ENCODE measurements at places on chromosomes 1 and 21.
A peak's percentile ranks its signal among the peaks of the same experiment; 100 is the strongest.

- DNase-seq, result peak; percentile 75
Observed at GRCh38 chr1:233790662-233791371, 113.7 kb upstream of the SLC35F3 start.

- peak; percentile 33 for DNase-seq
Observed at GRCh38 chr1:78607334-78607927, 12.8 kb upstream of the IFI44L start.

DNA sequence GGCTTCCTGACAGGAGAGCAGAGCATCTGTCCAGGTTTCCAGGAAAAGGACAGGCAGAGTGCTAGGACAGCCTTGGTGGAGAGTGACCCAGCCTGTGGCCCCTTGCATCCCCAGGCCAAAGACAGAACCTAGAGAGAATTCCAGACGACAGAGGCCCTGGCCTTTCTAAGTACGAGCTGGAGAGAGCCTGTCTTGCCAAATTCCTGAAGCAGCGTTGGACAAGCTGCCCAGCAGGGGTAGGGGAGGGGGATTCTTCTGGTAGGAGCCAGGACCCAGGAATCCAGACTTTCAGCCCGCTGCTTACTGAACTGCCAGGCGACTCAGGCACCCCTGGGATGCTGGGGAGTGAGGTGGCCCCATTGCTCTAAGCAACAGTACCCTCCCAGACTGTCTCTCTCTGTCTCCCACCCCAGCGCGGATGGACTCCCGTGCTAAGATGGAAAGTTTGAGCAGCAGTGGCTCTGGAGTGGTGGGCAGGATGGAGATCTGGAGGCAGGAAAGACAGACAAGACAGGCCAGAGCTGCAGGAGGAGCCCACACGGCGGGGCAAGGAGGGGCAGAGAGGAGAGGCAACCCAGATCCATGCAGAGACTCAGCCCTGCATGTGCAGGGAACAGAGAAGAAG lies 8.8 kb upstream of the PEAR1 start:
- no peak for DNase-seq

DNA sequence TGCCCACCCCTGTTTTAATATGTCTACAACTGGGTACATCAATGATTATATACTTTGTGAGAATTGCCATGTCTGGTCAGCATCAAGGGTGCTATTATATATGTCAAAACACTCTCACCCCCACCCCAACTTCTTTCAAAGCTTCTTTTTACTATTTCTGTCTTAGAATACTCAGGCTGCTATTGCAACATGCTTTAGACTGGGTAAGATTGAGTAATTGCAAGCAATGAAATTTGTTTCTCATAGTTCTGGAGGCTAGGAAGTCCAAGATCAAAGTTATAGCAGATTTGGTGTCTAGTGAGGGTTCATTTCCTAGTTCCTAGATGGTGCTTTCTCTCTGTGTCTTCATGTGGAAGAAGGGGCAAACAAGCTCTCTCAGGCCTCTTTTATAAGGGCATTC lies 100.5 kb upstream of the KCNK1 start:
- DNase-seq, result no peak

- DNase-seq, result no peak
Observed at GRCh38 chr1:159008744-159009188, 941 bp upstream of the IFI16 start.

- DNase-seq, result peak; percentile 71
Observed at GRCh38 chr1:211610779-211611556, 32.0 kb upstream of the SLC30A1 start.

DNA sequence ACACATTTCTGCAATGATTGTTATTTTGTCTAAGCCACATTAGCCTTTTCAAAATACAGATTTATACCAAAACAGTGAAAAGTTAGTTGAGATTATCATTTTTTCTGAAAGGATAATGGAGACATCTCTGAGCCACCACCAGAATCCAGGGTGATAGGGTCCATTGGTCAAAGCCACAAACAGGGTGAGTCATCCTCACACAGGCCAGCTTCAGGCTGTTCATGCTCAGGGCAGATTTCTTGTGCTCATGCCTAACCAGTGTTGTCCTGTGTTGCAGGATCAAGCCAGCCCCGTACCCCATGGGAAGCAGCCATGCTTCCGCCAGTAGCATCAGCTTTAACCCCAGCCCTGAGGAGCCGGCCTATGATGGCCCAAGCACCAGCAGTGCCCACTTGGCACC lies 13.4 kb downstream of the ELOA start:
- DNase-seq, result peak; percentile 62

- peak; percentile 50 for DNase-seq
Observed at GRCh38 chr1:164635803-164636731, 77.1 kb downstream of the PBX1 start.

- no peak for DNase-seq
Observed at GRCh38 chr21:39016740-39017315, 166.4 kb downstream of the PSMG1 start.

- DNase-seq, result no peak
Observed at GRCh38 chr1:62438163-62438562, 1.3 kb downstream of the USP1 start.

DNA sequence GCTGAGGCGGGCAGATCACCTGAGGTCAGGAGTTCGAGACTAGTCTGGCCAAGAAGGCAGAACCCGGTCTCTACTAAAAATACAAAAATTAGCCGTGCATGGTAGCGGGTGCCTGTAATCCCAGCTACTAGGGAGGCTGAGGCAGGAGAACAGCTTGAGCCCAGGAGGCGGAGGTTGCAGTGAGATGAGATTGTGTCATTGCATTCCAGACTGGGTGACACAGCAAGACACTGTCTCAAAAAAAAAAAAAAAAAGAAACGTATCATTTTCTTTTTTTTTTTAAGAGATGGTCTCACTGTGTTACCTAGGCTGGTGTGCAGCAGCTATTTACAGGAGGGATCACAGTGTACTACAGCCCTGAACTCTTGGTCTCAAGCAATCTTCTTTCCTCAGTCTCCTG lies 47.3 kb downstream of the ITGB3BP start:
- no peak for DNase-seq

DNA sequence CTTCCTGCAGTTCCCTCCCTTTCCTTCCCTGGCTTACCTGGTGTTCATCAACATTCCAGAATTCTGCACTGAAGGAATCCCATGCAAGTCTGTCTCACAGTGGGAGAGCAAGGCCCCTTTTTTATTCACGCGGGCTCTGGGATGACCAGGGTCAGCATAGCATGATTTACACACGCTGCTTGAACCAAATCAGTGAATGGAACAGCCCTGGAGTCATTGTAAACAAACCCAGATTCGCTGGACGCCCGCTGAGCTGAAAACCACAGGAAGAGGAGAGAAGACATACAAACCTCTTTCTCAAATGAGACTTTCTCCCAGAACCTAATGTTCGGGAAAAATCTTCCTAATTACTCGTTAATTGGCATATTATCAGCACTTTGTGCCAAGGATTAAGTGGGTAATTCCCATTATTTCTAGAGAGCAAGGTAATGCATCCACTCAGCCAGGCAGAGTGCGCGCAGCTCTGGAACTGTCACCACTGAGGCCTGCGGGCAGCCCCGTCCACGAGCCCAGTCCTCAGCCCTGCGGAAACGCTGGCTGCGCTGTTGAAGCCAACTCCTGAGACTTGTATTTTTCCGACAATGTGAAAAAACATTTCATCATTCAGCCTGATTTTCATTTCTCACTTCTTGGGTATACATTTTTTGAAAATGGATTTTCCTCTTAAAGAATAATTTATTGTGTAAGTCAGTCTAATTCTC lies 140.0 kb downstream of the ETS2 start:
- peak; percentile 61 for DNase-seq

DNA sequence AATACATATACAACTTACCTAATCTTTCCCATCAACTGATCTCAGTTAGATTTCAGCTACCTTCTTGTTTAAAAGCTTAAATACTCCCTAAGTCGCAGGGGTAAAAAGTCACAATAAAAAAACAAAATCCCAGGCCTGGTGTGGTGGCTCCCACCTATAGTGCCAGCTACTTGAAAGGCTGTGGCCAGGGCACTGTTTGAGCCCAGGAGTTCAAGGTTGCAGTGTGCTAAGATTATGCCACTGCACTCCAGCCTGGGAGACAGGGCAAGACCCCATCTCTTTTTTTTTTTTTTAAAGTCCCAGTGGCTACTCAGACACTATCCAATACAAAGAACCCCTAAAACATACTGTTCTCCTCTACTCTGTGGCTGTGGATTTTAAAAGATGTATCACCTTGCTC lies 228.3 kb downstream of the DENND1B start:
- DNase-seq, result no peak

GRCh38 chr1:183180218-183180617 lies 5.8 kb upstream of the LAMC2 start:
- DNase-seq, result peak; percentile 96

- DNase-seq, result no peak
Observed at GRCh38 chr1:222777977-222778376, 36.9 kb upstream of the DISP1 start.

DNA sequence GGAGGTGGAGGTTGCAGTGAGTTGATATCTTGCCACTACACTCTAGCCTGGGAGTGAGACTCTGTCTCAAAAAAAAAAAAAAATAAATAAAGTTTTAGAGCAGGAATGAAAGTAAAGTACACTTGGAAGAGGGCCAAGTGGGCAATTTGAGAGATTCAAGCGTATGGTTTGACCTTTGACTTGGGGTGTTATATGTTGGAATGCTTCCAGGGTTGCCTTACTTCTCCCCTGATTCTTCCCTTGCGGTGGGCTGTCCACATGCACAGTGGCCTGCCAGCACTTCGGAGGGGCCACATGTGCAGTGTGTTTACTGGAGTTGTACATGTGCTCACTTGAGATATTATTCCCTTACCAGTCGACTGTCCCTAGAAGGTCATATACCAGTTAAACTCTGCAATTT lies 295.5 kb upstream of the PROX1 start:
- DNase-seq, result no peak

DNA sequence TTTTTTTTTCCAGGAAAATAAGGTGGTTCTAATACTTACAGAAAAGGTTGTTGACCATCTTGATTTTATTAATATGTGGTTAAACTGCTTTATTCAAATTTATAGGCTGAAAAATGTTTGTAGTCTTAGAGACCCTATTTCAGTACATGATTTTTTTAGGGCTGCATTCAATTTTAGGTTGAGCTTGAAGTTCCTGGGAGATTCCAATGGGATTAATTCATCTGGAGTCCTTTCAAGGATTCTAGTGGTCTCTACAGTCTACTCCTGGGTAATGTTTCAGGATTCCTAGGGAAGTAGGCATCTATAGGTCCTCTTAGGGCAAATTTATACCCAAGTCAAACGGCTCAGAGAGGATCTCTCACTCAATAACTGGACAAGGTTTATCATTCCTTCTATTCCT lies 126.7 kb downstream of the HMCN1 start:
- DNase-seq, result no peak

- peak; percentile 75 for DNase-seq
Observed at GRCh38 chr1:79373481-79374125, 367.1 kb upstream of the ADGRL4 start.

- DNase-seq, result peak; percentile 90
Observed at GRCh38 chr1:94094469-94095111, 26.4 kb downstream of the ABCA4 start.

DNA sequence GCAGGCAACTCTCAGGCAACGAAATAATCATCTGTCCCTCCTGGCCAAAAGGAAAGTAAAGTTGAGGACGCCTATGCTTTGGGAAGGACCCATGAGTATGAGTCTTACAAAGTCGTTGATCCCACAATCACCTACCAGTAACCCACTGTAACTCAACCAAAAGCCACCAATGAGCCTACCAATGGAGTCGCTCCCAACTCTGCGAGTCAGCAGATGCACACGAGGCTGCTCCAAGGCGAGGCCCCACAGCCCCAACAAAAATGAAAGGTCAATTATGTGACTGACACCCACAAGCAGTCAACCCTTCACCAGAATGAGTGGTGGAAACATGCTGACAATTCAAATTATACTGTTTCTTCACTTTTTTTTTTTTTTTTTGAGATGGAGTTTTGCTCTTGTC lies 12.0 kb downstream of the SETD4 start:
- DNase-seq, result no peak

DNA sequence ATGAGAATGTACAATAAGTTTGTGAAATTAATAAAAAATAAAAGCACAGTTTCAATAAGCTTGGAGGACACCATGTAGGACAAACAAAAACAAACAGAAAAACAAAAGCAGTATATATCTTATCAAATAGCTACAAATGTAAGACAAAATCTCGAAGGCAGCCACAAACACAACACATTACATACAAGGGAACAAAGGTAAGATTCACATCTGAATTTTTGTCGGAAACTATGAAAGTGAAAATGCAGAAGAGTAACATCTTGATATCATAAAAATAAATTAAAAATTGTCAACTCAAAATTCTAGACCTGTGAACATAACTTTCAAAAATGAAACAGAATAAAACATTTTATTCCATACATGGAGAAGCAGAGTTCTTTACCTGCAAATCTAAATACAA lies 1049.5 kb upstream of the ADGRL2 start:
- no peak for DNase-seq

GRCh38 chr1:101316256-101316655 lies 79.4 kb downstream of the S1PR1 start:
- no peak for DNase-seq

DNA sequence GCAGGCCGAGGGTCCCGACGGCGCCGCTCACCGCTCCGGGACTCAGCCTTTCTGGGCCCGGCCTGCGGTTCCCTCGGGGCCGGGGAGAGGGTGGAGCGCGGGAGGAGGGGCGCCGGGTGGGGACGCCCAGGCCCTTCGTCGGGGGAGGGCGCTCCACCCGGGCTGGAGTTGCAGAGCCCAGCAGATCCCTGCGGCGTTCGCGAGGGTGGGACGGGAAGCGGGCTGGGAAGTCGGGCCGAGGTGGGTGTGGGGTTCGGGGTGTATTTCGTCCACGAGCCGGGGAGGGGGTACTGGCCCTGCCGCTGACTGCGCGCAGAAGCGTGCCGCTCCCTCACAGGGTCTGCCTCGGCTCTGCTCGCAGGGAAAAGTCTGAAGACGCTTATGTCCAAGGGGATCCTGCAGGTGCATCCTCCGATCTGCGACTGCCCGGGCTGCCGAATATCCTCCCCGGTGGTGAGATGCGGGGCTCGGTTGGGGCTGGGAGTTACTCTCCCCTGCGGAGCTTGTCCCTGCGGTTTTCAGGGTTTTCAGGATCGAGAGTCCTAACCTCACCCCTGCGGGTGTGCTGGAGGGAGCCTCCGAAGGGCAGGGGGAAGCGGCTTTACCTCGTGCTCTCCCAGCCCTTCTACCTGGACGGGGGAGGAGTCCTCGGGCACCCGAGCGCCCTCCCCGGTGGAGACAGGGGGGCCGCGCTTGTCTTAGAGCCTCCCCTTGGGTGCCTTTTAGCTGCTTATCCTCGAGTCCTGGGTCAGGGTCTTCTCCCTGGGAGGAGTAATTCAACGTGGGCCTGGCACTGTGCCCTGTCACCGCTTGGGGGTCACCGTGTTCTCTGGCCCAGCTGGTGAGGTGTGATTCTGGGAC lies 2.1 kb downstream of the SAMD11 start:
- DNase-seq, result peak; percentile 68

GRCh38 chr1:80523861-80524260 lies 1276.9 kb upstream of the ADGRL2 start:
- no peak for DNase-seq

DNA sequence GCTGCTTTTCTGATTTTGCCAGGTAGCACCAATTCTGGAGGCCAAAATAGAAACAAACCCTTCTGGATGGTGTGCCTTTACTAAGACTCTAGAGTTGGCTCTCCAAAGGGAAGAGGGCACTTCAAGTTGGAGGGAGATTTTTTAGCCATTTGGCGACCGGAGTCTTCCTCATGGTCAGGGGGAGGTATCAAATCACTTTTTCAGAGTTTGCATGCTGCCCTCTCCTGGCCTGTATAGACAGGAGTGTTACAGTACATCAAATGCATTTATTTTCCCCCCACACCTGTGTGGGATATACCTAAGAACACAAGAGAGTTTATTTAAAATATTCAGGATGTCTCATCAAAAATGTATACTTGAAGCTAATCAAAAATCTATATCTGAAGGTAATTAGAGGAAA lies 3.2 kb downstream of the GREM2 start:
- peak; percentile 25 for DNase-seq

Measured in astrocyte of the hippocampus (primary cell).